Hematopoietic multipotent progenitor cell treated with erythropoietin and hydrocortisone succinate and interleukin-3 and kit ligand, for 6 days (in vitro differentiated cells): ENCODE measurements at places on chromosomes 11 and 22.

DNA sequence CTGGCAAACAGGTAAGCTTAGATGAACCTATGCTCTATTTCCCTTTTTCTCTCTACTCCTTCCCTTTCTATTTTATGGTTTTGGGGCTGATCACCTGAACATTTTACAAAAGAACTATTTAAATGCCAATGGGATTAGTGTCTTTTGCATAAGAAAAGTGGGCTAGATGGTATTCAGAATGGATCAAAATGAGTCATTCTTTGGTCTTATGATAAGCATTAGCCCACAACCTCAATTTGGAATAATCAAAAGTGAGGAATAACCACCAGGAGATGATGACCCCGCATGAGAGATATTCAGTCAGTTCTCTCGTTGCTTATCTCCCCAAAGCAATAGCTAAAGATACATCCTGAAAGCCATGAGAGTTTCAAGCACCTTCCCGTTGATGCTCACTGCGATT is 399.0 kb upstream of the CADM1 start:
- no peak for DNase-seq

DNA sequence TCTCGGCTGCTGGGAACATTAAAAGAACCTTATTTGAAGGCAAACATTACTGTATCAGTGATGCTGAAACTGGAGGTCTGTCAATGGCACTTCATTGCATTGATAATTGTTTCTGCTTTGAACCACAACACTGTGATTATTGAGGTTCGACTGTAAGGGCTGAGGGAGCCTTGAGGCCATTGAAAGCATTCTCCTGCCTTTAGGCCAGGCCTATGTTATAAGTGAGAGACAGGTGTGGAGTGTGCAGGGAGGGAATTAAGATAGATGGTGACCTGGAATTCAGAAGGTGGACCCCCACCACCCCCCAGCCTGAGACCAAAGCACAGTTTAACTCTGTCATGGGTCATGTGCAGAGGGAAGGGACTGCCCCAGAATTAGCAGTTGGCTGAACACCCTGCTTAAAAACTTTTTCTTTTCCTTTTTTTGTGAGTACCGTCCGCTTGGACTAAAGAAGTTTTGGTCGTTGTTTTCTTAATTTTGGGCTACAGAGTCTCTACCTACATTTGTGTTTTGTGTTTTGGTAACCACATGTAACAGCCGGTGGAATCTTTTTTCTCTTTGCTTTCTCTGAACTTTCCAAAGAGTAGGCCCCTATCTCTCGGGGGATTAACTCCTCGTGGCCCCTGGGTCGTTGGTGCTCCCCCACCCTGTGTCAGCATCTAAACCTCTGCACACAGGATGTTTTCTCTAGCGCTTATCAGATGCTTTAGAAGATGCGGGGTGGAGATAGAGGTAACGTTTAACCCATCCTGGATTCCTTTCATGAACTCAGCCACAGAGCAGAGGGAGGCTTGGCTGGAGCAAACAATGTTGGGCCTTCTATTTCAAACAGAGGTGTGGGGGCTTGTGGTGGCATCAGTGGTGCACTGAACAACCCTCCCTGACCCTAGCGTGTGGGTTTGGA is 43.7 kb downstream of the ZBTB16 start:
- DNase-seq = no peak

DNA sequence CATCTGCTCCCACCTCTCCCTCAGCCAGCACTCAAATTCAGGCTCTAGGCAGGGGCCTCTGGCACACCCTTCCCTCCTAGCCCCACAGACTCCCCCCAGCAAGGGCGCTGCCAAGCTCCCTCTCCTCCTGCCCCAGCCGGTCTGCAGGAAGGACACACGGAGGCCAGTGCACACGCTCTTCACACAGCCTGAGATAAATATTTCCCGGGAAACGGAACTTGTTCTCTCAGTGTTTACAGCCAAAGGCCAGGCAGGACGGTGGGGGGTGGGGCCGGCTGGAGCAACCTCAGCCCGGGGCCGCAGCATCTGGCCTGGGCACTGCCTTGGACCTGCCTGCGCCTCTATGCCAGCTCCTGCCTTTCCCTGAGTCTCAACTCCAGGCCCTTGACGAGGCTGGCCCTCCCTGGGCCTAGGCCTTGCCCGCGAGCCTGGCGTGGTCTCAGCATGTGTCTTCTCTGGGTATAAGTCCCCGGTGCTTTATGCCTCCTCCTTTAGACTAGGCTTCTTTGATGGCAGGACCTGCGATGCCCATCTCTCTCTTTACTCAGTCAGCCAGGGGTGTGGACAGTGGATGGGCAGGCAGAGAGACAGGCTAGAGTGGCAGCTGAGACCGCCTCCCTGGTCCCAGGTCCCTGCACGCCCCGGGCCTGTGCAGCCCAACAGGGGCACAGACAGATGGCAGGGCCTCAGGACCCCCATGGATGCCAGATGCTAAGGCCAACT is 48.4 kb downstream of the PDE2A start:
- DNase-seq = no peak

GRCh38 chr22:39117585-39118191 is 20.6 kb downstream of the APOBEC3H start:
- DNase-seq = peak; percentile 86

DNA sequence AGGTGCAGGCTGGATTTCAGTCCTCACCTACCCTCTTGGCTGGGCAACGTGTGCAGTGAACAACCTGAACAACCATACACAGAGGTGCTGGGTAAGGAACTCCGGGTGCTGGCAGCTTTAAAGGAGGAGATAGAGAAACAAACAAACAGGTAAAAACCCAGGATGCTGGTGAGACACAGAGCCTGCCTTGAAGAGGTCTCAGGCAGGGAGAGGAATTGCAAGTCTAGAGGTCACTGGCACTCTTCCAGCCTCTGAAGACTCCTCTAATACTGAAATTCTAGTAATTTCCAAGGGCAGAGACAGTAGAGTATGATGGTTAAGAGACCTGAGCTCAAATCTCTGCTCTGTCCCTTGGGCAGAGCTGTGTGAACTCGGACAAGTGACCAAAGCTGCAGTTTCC is 192.5 kb downstream of the CEP164 start:
- peak; percentile 24 for DNase-seq

GRCh38 chr11:99638073-99638553 is 617.4 kb downstream of the CNTN5 start:
- DNase-seq = no peak

- peak; percentile 53 for DNase-seq
These were observed 129.7 kb downstream of the LDLRAD3 start for GRCh38 chr11:36073411-36074203.

GRCh38 chr11:65575568-65576231 is at the start of gene EHBP1L1:
Gene EHBP1L1, plus strand, starts transcription at chr11:65576053. Its CDS starts 250 bp downstream, at chr11:65576303.
- peak; percentile 87 for DNase-seq

GRCh38 chr22:35306350-35306967 is 6.8 kb downstream of the TOM1 start:
- DNase-seq = no peak

DNA sequence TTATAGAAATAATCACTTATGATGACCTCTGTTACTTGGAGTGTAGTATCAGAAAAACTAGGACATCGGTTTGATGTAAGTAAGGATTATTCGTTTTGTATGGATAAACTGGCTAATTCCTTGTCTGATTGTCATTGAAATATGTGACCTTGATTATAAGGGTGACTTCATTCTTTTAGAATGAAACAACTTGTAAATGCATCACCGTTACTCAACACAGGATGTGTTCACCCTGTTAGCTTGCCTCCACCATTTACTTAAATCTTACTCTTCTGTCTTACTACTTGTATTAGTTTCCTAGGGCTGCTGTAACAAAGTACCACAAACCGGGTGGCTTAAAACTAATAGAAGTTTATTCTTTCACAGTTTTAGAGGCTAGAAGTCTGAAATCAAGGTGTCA is 7.9 kb downstream of the SFI1 start:
- no peak for DNase-seq

DNA sequence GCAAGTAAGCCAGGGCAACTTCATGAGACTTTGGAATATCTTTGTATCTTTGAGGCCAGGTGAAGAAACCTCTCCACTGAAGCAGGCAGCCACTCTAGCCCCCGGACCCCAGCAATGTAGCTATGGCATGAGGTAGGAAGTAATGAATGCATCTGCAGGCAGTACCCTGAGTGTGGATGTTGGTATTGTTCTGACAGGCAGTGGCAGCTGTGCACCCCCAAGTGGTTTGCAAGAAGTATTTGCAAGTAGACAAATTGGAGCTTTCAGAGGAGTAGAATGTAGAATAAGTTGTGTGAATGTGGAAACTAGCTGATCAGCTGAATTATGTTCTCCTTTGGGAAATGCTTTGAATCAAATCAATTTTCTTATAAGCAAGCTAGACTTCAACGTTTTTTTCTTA is 194.4 kb upstream of the PGR start:
- no peak for DNase-seq

DNA sequence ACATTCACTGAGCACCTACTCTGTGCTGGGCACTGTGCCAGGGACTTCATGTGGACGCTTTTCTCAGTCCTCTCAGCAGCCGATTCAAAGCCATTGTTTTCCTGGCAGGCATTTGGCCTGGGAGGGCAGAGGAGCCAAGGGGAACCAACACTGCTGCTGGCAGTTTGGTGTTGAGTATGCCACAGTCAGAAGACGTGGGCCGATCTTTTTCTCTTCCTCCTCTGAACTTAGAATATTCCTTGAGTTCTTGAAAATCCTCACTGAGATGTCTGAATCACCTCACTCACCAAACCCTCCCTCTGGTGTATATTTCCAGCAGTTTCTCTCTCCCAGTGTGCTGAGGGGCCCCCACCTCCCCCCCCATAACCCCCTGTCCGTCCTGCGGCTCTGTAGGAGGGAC is 114.5 kb upstream of the CRYBB3 start:
- DNase-seq = no peak

DNA sequence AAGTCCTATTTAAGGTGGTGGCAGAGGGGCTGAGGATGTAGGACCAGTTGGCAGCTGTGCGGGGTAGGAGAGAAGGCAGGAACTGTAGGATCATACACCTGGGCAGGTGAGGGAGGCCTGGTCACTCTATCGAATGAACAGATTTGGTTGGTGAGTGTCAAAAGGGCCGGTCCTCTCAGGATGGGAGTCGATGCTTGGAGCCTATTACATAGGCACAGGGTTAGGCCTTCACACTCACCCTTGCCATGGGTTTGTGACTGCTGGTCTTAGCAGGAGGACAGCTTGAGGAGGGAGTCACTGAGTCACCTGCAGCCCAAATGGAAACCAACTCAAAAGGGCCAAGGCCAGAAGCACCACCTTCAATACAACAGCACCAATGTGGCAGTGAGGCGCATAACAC is 80.2 kb upstream of the NARS2 start:
- DNase-seq = no peak

- no peak for DNase-seq
These were observed 619.9 kb downstream of the TBC1D22A start for GRCh38 chr22:47382164-47382890.

- no peak for DNase-seq
These were observed 231.9 kb upstream of the ISX start for GRCh38 chr22:34834059-34834458.

- no peak for DNase-seq
These were observed 90.2 kb downstream of the DDX10 start for GRCh38 chr11:108754901-108755625.

DNA sequence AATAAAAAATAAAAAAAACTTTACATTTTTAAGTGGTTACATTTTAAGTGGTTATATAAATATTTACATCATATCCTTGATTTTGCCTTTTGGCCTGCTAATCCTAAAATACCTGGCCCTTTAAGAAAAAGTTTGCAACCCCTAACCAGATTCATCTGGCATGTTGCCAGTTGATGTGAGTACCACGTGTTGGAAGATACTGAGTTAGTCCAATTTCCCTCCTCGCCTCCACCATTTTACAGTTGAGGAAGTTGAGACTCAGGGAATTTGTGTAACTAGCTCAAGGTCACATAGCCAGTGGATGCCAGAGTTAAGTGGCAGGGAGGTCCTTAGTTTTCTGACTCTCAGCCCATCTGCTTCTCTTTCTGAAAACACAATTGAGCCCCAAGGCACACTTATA is 5.1 kb downstream of the ELF5 start:
- DNase-seq = peak; percentile 25

DNA sequence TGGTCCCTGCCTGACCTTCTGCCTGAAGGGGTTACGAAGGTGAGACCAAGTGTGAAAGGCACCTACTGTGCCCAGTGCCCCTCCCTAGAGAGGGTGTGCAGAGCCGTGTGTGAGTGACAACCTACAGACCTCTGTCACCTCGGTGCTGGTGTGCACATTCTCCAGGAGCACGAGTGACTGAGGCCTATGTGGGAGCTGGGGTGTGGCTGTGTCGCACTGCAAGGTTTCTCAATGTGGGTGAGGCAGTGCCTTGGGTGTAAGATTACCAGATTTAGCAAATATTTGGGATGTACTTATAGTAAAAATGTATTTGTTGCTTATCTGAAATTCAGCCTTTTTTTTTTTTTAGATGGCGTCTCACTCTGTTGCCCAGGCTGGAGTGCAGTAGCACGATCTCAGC is 5.6 kb downstream of the STARD10 start:
- DNase-seq = no peak

GRCh38 chr22:43867839-43868635 is 5.7 kb upstream of the SULT4A1 start:
- DNase-seq = peak; percentile 69

DNA sequence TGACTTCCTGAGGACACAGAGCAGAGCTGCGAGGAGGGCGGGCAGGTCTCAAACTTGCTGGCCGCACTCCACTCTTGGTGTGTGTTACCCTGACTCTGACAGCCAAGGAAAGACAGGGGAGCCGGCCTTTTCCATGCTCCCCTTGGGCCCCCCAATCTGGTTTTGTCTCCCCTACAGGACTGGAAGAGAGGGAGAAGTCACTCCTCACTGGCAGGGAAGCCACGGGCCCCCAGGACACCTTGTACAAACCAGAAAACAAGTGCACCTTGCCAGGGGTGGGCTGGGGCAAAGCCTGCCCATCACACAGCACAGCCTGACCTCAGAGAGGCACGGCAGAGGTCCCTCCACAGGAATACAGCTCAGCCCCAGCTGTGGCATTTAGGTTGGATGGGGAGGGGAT is 20.2 kb downstream of the CBX7 start:
- no peak for DNase-seq

- DNase-seq = no peak
These were observed 97.0 kb upstream of the DRD2 start for GRCh38 chr11:113572136-113572735.

GRCh38 chr11:64288353-64288750 is 2.7 kb downstream of the GPR137 start:
- no peak for DNase-seq

DNA sequence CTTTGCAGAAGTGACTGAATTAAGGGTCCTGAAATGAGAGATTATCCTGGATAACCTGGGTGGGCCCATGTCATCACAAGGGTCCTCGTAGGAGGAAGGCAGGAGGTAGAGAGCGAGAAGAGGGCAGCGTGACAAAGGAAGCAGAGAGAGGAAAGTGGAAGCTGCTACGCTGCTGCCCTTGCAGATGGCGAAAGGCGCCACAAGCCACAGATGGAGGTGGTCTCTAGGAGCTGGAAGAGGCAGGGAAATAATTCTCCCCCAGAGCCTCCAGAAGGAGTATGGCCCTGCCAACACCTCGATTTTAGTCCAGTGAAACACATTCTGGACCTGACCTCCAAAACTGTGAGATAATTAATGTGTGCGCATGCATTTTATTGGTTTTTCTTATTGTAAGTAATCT is 13.4 kb downstream of the TMEM184B start:
- DNase-seq = no peak
